Fibroblast of skin of abdomen (primary cell): ENCODE measurements at places on chromosomes 12 and 14.
A peak's percentile ranks its signal among the peaks of the same experiment; 100 is the strongest.

- no peak for DNase-seq
Observed at GRCh38 chr12:80041071-80041470, 58.3 kb upstream of the OTOGL start.

DNA sequence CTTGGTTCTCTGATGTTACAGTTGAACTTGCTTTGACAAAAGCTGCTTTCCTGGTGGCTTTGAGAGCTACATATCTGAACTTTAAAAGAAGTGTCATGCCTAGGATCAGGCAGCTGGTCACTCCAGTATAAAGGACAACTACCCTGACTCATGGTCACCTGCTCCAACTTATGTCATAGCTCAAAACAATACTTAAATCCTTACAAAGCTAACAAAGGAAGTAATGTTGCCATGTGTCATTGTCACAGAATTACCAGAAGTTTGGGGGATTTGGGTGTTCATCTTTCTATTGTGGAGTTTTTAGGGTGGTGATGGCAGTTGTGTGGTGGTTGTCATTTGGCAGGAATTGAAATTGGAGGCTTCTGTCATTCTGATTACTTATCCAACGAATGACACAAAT, 1.8 kb upstream of the TCP11L2 start:
- DNase-seq, result no peak

- DNase-seq, result no peak
Observed at GRCh38 chr12:4417455-4417854, 28.2 kb downstream of the FGF6 start.

GRCh38 chr14:67491285-67491684, 2.8 kb upstream of the TMEM229B start:
- no peak for DNase-seq

GRCh38 chr12:42421844-42422779, 96.1 kb downstream of the PPHLN1 start:
- peak; percentile 32 for DNase-seq

DNA sequence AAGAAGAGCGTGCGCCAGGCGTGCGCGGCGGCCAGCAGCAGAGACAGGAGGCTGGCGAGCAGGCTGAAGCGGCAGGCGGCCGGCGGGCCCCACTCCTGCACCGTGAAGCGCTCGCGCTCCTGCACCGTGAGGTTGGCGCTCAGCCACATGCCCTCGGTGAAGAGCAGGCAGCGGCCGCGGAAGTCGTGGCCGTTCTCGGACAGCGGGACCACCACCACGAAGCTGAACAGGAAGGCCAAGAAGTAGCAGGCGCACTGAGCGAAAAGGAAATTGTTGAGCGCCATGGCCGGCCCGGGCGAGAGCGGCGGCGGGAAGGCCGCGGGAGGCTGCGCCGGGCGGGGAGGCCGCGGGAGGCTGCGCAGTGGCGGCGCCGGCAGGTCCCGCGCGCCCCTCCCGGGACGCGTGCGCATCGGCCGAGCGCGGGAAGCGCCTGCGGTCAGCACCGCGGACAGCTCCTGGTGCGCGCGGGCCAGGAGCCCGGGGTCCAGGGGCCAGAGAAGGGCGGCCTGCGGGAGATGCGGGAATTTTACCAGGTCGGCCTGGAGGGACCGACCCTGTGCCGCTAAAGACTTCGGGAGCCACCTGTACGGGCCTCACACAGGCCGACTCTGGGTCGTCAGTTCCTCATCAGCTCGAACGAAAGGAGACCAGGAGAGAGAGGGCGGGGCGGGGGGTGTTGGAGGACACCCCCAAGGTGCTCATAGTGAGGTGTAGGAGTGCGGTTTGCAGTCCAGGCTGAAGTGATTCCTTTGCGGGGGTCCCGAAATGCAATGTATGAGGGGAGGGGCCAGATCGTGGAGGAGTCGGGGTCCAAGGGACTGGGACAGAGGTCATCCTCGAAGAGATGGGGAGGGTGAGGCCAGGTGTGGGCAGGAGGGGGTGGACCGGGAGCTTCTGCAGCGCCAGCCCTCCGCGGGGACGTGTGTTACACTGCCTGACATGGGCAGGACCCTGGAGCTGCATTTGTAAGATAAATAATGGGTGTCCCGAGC, at the start of gene TMEM179:
Gene TMEM179, minus strand, starts transcription at position 315 of the 992 bp plus-strand sequence. Its CDS starts 31 bp downstream, at position 284.
- peak; percentile 5 for DNase-seq

- no peak for DNase-seq
Observed at GRCh38 chr14:78123650-78124253, 46.4 kb upstream of the NRXN3 start.

DNA sequence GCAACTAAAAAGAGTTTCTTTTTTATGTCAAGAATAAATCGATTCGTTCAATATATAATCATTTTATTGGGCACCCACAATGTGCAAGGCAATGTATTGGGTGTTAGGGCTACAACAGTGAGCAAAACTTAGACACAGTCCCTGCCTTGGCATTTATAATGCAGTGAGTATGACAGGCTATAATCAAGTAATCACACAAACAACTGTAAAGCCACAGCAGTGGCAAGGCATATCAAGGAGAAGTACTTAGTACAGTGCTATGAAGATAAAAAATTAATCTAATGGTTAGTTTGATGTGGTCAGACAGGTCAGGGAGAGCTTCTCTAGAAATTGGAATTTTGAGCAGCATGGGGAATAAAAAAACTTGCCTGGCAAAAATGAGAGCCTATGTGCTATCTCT, 39.5 kb upstream of the OTOGL start:
- no peak for DNase-seq

GRCh38 chr14:28709571-28710305, 56.8 kb upstream of the FOXG1 start:
- no peak for DNase-seq

DNA sequence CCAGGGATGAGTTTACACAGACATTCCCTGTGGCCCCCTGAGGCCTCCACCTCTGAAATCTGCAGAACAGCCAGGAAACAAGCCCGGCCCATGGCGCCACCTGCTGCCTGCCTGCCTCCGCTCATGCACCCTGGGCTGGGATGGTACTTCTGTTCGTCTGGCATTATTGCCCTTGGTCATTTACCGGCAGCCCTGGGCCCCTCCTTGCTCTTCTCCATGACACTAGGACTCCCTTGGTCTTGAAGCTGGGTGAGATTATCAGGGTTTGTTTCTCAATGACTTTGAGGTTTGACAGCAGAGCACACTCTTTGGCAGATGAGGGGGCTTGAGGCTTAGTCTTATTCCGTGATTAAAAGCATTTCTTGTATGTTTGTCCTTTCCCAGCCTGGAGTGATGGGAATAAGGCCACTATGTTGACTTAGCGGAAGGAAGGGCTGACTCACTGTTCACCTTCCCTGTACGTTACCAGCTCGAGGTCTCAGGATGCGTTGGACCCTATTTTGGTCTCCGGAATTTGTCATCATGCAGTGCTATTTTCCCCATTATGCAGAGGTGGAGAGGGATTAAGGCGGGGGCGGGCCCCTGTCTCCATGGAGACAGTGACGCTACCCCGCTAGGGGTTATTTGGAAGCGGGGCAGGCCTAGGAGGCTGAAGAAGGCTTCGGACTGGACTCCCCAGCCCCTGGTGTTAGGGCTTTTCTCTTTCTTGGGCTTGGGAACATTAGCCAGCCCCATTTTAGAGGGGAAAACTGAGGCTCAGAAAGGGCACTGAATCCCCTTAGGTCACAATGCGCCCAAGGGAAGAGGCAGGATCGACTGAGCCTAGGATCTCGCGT, 706 bp upstream of the PEX5 start:
- DNase-seq, result peak; percentile 57

- DNase-seq, result no peak
Observed at GRCh38 chr12:77777274-77777673, 53.4 kb upstream of the NAV3 start.

GRCh38 chr14:81709681-81710080, 176.0 kb upstream of the SEL1L start:
- no peak for DNase-seq

DNA sequence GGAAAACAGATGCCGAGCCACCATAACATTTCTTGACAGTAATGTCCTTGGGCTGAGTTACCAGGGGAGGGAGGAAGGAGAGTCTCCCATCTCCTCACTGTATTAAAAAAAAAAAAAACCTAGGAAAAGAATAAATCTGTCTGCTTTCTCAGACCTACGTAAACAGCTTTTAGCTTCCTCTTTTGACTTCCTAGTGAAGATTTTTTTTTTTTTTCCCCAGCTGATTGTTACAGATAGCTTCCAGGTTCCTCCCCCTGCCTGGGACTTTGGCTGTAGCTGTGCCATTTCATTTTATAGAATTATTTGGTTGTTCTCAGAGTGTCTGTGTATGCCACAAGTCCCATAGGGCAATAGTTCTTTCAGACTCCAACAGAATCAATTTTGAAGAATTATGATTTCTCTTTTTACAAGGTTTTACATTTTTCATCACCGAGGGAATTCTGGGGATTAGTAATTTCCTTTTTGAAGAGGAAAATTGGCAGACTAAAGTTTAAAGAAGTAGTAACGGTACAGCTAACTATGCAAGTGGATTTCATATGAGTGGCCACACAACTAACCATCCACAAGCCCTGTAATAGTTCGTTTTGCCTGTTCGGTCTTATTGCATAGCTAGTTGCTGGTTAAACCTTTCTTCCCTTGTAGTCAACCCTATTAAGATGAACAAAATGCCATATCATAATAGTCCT, 23.1 kb upstream of the GNS start:
- DNase-seq, result no peak

DNA sequence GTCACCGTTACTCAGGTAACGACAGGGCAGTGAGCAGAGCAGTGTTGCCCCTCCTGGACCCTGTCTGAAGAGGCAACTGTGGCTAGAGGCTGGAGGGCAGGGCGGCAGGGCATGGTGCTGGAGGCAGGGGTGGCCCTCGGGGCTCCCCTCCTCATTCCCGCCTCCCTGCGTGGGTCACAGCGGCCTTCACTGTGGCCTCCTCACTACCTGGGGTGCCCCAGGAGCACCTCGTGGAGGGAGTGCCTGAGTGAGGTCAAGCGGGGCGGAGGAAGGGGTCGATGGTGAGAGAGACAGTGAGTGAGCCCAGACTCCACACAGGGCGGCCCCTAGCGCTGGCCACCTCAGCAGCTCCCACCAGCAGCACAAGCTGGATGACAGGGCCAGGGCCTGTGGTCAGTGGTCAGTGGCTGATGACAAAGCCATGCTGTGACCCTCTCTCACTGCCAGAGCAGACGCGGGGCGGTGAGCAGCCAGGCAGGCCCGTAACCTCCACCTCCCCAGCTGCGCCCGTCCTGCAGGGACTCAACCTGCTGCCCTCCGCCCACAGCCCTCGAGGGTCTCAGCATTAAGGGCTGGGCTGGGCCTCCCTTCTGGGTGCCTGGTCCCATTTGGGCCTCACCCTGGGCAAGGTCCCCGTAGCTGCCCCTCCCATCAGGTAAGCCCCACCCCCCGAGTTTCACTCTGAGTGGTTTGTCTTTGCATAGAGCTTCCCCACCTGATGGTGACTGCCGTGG, 17.8 kb downstream of the GPR132 start:
- no peak for DNase-seq

DNA sequence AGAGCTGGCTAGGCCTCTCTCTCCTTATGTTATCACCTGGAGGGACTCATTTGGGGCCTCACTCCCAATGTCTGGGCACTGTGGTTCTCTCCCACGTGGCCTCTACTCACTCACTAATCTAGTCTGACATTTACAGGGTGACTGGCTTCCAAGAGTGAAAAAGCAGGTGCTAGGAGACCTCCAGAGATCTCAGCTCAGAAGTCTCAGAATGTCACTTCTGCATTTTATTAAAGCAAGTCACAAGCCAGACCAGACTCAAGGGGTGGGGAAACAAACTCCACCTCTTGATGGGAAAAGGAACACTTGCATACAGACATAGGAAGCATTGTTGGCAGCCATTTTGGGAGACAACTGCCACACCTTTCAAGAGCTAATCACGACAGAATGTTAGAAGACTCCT, 175.9 kb downstream of the MON2 start:
- no peak for DNase-seq

GRCh38 chr12:45879363-45879895, 110.9 kb downstream of the SCAF11 start:
- DNase-seq, result no peak
